ENCODE measurements at places on chromosomes 13 and 19.

DNA sequence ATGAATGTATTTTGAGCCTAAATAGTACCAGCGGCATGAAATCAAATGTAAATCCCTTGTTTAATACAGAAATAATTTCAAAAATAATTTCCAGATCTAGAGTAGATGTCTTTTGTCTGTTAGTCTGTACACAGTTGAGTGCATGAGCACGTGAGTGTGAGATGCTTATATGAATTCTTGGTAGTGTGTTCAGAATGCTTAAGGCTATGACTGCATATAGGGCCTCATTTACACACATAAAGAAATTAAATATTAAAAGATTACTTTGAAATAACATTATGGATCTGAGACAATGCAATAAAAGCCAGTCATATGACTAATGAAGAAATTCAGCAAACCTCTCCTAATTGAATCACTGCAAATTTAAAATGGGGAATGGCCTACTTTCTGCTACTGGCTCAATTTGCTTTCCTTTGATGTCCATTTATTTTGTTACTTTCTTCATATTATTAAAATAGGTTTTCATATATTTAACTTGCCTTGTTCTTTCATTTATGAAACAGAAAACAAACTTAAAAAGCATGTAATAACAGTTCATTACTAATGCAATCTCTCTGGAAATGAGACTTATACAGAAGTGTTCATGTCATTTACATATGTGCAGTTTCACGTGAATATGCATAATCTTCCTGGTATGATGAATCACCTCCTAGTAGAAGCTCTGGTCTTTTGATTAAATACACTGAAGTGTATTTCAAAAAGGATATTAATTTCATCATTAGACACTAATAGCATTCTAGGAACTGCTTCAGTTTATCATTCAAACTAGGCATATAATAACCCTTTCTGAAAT is 4.5 kb downstream of the AMER2 start:
- no peak for DNase-seq

- DNase-seq: no peak
Measured at GRCh38 chr19:282501-282900, 8.7 kb downstream of the PLPP2 start.

GRCh38 chr13:94764576-94765321 is 52.4 kb upstream of the SOX21 start:
- no peak for DNase-seq

- no peak for DNase-seq
Measured at GRCh38 chr19:16951529-16951928, 62.7 kb downstream of the F2RL3 start.

DNA sequence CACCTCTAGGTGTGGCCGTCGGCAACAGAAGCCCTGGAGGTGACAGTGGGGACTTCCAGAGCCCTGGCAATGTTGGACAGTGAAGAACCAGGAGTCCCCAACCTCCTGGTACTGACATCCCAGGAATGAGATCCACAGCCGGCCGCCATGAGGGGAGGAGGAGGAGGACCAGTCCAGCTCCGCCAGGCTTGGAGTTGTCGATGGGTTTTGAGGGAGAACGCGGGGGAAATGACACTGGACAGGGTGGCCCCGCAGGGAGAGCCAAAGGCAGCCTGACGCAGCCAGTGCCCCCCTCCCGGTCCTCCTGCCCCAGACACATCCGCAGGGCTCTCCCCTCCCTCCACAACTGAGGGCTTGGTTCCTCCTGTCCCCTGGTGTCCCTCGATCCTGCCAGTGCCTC is 57.9 kb downstream of the SPACA7 start:
- no peak for DNase-seq

DNA sequence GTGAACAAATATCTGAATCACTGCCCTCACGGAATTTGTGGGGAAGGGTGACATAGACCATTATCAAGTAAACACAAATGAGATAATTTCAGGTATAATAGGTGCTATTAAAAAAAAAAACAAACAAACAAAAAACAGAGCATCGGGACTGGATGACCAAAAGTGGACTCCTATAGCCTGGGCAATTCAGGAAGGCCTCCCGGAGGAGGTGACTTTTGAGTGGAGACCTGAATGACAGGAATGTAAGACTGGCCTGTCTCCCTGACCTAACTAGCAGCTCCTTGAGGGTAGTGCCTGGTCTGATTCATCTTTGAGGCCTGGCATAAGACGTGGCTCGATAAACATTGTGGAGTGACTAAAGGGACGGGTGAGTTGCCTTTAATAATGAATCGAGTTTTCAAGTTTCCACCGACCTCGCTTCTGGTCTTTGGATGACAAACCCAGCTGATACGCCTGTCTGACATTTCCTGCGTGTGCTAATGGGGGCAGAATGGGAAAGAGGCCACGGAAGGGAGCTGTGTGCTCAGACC is 6.8 kb downstream of the KLK10 start:
- DNase-seq: no peak

DNA sequence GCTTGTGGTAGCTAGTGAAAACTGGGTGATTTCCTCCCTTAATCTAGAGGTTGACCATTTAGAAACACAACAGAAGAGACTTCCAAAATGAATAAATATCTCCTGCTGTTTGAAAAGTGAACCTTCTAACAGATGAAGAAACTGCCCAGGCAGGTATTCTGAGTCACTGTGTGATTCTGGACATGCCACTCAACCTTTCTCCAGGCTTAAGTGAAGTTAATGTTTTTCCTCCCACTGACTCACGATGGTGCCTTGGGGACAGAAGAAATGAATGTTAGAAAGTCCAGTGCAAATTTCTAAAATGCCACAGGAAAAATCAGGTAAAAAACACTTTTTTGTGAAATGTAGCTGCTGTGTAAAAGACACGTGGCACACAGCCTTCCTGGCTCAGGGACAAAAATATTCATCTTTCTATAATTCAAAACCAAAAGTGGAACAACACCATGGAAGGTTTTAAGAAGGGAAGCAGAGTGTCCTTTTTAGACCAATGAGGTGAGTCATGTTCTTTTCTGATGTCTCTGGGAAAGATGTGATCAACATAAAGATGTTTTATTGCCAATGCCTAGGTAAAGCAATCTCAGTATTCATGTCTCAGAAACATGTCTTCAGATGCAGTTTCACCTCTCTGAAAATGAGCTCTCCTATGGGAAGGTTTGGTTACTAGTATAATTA is 9.1 kb downstream of the UBE2L5 start:
- no peak for DNase-seq

- no peak for DNase-seq
Measured at GRCh38 chr19:34226036-34226435, 28.3 kb upstream of the GARRE1 start.

GRCh38 chr13:84985860-84986259 is 813.4 kb downstream of the SLITRK6 start:
- no peak for DNase-seq

- DNase-seq: no peak
Measured at GRCh38 chr19:58381460-58382212, 806 bp upstream of the ZNF837 start.

DNA sequence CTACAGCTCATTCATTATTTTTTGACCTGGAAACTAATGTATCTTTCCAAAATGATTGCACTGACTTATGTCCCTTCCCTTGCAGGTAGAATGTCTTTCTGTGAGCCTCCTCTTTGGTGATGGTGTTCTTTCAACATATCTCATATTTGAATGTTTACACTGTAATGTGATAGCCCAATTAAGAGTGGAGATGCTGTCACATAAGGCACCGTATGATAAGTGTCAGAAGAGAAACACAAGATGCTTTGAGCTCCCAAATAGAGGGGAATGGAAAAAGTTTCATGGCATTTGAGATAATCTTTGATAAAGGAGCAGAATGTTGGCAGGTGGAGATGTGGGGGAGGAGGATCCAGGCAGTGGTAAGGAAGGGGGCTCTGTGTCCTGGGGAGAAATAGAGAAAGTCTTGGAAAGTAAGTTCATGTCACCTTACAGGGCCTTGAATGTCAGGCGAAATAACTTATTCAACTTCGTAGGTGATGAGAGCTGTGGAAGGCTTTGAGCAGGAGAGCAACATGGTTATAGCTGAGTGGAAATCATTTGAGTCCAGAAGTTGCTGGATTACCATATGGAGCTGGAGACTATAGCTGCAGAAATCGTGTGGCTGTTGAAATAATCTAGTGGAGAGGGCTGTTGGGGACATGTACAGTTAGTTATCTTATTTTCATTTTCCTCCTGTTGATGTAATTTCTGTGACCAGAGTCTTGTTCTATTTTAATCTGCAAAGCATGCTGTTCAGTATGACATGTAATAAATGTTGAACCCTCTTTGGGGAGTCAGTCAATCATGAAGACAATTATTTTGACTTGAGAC is 10.3 kb upstream of the RNF113B start:
- DNase-seq: no peak

DNA sequence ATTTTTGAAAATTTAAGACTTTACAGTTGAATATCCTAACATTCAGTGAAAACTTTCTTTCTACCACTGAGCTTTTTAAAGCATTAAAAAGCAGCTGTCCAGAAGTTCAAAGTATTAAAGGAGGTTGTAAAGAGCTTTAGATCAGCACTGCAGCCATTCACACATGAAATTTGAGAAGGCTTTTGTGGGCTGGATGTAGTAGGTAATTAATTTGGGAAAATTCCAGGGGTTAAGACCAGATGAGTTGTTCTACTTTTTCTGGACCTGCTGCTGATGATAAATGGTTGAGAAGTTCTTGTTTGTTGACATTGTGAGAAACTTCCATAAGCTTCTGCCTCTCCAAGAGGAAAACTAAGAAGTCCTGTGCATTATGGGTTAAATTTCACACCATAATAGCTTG is 1779.6 kb upstream of the PRR20A start:
- DNase-seq: no peak

DNA sequence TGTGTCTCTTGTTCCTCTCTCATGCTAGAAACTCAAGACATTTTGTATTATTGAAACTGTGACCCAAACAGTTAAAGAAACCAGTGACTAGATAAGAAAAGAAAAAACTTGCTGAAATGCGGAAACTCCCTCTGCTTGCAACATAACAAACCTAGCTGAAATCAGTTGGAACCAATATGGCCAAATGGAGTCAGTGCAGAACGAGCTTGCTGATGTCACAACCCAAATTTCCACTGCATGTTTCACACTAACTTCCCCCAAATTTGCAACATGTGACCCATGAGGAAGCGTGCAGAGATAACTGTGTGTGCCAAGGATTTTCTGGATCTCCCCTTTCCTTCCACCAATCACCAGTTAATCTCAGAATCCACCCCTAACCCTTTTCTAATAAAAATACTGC is 208.0 kb downstream of the DLEU7 start:
- DNase-seq: no peak

GRCh38 chr19:50461066-50461875 is 15.0 kb upstream of the EMC10 start:
- peak; percentile 78 for DNase-seq

GRCh38 chr13:38686577-38687245 is at the start of gene FREM2:
TSS of gene FREM2 (plus strand) at chr13:38687077. CDS start at chr13:38687345, 268 bp downstream.
- DNase-seq: no peak

DNA sequence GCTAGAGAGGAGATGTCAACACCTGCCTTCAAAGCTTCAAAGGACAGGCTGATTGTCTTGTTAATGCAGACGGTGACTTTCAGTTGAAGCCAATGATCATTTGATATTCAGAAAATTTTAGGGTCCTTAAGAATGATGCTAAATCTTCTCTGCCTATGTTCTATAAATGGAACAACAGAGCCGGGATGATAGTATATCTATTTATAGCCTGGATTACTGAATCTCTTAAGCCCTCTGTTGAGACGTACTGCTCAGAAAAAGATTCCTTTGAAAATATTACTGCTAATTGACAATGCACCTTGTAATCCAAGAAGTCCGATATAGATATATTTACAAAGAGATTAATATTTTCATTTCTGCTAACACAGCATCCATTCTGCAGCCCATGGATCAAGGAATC is 35.8 kb upstream of the LMO7 start:
- no peak for DNase-seq

- no peak for DNase-seq
Measured at GRCh38 chr13:79044415-79044814, 361.6 kb downstream of the RBM26 start.

DNA sequence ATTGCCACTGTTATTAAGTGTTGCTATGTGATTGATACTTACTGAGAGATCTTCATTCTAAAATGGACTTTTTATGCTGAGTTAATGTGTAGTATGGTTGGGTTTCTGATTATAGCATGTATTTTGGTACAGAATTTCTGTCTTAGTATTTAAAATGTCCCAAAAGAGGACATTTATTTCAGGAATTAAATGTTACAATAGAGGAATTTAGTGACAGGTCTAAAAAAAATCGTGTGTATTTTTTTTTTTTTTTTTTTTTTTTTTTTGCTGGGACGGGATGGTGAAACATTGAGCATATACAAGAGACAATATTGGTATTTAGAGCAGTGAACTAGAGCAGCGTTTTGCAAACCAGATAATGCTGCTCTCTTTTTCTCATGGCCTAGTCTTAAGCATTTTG is 27.9 kb downstream of the URI1 start:
- no peak for DNase-seq

DNA sequence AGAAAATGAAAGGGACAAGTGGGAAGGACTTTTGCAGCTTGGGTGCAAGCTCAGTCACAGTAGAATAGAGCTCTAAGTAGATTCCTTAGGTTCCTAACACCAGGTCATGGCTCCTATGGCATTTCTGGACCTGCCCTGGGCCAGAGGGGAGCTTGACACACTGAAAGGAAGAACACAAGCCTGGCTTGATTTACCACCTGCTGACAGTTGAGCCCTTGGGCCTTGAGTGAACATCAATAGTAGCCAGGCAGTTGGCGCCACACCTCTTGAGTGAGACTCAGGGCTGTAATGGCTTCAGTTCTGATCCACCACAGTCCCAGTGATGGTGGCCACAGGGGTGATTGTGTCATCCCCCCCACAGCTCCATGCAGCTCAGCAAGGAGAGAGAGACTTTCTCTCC is 221.9 kb upstream of the PCDH17 start:
- no peak for DNase-seq

DNA sequence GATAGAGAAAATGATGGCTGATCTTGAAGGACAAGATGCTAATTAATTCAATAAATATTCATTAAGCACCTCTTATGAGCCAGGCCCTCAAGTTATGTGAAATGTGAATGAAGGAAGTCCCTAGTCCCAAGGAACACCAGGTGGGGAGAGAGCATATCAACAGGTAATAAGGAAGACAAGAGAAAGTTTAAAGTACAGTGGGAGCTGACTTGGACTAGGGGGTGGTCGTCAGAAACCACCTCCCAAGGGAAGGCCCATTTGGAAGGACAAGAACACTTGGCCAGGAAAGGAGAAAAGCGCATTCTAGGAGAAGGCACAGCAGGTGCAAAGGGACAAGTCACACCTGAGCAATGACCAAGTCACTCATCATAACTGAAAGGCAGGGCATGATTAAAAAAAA is 72.7 kb downstream of the DOCK9 start:
- DNase-seq: no peak

- DNase-seq: peak; percentile 77
Measured at GRCh38 chr19:28727480-28728159, 485.3 kb downstream of the UQCRFS1 start.

DNA sequence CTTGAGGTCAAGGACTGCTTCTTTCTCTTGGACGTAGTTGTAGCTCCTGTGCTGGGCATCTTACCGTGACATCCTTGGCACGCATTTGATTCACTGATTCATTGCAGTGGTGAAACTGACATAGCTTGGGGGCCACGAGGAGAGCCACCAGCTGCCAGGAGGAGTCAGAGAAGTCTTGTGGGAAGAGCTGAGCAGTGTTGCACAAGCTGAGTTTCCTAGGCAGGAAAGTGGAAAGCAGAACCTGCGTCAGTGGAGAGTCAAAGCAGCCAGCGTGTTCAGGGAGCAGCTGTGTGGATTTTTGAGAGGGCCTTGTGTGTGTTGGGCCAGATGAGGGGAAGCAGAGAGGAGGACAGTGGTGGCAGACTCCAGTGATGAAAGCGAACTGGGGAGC is 5.3 kb upstream of the GPR183 start:
- DNase-seq: no peak
